ENCODE measurements at places on chromosomes 16 and 17.

GRCh38 chr17:18213666-18214270, 11.7 kb upstream of the LLGL1 start:
- DNase-seq, result no peak

GRCh38 chr16:1036166-1036565, 36.4 kb upstream of the SSTR5 start:
- DNase-seq, result no peak

DNA sequence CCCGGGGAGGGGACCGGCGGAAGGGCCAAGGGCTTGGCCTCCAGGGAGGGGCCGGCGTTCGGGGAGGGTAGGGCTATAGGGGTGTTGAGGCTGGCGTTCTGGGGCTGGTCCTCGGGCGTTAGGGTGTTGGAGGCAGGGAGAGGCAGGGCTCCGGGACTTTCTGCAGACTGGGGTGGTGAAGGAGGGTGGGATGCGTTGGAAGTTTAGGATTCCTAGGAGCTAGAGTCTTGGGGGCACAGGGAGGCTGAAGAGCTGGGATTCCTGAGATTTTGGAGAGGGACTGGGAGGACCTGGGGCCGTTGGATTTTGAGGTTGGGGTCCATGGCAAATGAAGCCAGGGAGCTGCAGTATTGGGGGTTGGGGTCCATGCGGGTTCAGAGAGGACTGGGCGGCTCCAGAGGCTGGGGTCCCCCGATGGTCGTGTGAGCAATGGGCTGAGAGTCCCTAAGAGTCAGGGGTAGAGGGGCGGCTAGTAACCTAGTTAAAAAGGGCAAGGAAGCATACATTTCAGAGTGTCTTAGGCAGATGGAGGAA, 740 bp downstream of the NFATC2IP start:
- DNase-seq, result no peak

- no peak for DNase-seq
These were observed 13.5 kb downstream of the SDR42E1 start for GRCh38 chr16:81997738-81998137.

- DNase-seq, result no peak
These were observed 13.7 kb downstream of the ZBTB4 start for GRCh38 chr17:7465597-7466275.

DNA sequence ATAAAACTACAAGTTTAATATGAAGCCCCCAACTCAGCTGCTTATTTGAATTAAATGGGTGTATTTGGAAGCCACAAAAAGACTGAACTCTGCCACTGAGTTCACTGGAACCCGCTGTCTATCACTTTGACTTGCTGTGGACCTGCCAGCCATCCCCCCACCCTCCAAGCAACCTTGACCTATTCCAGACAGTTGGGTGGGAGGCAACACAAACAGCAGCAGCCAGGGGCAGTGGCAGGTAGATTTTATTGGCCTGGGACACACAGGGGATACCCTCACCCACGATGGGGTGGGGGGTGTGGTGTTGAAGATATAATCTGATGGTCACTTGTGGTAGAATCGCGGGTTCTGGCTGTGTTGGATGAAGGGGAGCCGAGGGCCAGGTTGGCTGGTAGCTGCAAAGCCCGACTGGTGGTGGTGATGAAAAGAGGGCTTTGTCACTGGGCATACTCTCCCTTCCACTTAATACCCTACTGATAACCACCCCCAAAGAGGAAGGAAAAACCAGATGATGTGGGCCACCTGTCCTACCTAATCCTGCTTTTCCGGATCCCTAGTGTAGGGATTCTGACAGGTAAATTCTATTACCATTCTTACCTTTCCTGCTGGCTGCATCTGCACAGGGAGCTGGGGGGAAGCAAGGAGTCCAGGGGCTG, 2.6 kb downstream of the GPS2 start:
- no peak for DNase-seq

- DNase-seq, result no peak
These were observed 1.8 kb upstream of the PCGF2 start for GRCh38 chr17:38750044-38750311.

- DNase-seq, result no peak
These were observed 108.7 kb downstream of the VAT1L start for GRCh38 chr16:77897129-77897437.

DNA sequence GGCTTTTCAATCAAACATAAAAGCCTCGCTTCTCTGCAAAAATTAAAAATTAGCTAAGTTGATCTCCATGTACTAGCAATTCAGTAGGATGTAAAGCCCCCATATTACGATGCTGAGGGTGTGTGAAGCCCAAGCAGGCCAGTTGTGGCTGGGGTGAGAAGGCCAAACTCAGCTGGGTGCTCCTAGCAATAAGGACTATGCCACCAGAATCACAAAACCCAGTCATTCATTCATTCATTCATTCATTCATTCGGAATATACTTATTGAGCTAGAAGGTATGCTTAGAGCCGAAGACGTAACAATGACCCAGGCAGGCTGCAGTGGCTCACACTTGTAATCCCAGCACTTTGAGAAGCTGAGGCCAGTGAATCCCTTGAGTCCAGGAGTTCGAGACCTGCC, 3.9 kb upstream of the CRYBA1 start:
- DNase-seq, result no peak

DNA sequence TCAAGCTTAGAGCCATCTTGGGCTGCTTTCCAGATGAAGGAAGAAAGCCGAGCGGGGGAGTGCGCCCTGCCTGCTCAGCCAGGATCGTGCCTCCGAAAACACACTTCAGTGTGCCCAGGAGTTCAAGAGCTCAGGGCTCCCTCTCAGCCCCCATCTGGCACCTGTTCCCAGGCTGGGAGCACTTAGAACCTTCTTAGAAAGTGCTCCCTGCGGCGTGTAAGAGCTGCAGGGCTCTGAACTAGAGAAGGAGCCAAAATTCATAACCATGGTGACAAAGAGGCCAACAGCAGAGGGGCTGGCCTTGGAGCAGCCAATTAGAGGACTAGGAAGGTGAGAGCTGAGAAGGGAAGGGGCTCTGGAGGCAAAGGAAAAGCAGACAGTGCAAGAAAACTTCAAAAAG, 59.0 kb upstream of the TNRC6C start:
- DNase-seq, result no peak

DNA sequence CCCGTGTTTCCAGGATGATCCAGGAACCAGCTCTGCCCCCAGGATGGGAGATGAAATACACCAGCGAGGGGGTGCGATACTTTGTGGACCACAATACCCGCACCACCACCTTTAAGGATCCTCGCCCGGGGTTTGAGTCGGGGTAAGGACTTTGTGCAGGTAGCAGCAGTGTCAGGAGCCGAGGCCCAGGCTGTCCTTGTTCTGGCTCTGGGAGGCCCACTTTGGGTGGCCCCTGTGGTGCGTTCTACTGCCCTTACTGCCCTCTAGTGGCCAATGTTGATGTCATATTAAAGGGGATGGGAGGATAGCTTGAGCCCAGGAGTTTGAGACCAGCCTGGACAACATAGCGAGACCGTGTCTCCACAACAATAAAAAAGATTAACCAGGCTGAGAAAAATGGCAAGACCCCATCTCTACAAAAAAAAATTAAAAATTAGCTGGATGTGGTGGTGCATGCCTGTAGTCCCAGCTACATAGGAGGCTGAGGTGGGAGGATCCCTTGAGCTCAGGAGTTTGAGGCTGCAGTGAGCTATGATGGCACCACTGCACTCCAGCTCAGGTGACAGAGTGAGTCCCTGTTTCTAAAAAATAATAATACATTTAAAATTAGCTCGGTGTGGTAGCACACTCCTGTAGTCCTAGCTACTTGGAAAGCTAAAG, 20.9 kb upstream of the CLEC18A start:
- DNase-seq, result peak; percentile 18

DNA sequence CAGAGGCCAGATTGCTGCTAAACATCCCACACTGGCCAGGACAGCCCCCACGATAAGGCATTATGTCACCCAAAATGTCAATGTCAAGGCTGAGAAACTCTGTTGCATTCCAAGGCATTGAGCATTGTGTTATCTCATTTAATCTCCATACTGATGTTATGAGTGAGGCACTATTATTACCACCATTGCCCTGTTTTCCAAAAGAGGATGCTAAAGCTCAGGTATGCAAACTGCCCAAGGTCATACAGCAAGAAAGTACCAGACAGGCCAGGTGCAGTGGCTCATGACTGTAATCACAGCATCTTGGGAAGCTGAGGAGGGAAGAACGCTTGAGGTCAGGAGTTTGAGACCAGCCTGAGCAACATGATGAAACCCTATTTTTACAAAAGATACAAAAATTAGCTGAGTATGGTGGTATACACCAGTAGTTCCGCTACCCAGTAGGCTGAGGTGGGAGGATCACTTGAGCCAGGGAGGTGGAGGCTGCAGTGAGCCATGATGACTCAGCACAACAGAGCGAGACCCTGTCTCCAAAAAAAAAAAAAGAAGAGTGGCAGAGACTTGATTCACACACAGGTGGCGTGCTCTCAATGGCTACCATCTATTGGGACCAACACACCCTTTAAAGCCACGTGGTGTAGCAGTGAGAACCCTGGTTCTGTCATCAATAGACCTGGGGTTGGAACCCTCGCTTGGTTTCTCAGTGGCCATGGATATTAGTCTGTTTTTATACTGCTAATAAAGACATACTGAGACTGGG, 58.8 kb upstream of the GRIN2A start:
- DNase-seq, result no peak

- DNase-seq, result no peak
These were observed 22.8 kb upstream of the NFAT5 start for GRCh38 chr16:69542974-69543373.

DNA sequence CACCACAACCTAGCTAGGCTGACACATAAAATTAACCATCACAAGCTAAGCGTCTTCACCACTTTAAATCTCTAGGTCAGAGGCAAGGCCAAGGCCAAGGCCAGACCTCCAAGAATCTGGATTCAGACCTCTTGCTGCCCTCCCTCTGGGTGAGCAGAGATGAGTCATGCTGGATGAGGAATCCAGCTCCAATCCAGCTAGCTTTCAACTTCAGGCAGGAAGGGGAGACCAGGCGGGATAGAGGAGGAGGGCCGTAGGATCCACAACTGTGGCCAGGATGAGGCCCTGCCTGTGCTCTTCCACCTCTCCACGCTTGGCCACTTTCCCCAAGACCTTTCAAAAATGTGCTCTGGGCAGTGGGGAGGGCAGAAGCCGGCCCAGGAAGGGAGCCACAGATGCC, 14.7 kb downstream of the LRRC75A start:
- DNase-seq, result no peak

GRCh38 chr17:9185688-9186284, 164.5 kb downstream of the NTN1 start:
- no peak for DNase-seq

GRCh38 chr17:50781167-50781566, 13.8 kb upstream of the ANKRD40CL start:
- DNase-seq, result no peak

DNA sequence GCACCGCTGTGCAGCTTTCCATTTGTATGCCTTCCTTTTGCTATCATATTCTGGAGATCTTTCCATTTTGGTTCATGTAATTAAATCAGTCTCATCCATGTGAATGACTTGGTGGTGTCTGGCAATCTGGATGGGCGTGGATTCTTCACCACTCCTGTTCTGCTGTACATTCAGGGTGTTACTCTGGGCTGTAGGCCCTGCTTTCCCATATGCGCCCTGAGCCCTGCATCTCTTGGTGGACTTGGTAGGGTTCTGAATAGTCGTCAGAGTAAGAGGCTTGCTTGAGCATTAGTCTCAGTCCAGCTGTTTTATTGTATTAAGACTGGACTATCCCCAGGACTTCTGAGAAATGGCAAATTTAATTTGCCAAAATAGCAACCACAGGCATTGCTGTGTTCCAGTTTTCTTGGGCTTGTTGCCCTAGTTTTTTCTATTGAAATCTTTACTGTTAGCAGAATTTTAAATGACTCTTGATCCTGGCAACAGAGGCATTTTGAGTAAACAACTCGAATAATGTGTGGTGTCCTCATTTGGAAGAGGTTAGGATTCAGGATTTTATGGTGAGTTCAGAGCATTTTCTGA, 14.9 kb downstream of the BANP start:
- no peak for DNase-seq

DNA sequence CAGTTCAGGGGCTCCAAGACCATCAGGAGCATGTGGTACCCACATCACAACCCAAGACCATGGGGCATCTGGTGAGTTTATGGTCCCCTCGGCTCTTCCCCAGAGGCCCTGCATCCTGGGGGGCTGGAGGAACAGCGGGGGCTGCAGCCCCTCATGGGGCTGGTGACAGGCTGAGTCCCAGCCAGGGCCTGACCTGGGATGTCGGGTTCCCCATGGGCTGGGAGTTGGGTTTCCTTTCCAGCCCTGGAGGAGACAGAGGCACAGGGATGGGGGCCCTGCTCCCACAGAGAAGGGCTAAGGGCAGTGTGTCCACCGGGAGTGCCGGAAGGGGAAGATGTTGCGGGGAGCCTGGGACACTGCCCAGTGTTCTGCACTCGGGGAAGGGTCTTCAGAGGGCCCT, 82.4 kb downstream of the GOSR1 start:
- DNase-seq, result no peak

DNA sequence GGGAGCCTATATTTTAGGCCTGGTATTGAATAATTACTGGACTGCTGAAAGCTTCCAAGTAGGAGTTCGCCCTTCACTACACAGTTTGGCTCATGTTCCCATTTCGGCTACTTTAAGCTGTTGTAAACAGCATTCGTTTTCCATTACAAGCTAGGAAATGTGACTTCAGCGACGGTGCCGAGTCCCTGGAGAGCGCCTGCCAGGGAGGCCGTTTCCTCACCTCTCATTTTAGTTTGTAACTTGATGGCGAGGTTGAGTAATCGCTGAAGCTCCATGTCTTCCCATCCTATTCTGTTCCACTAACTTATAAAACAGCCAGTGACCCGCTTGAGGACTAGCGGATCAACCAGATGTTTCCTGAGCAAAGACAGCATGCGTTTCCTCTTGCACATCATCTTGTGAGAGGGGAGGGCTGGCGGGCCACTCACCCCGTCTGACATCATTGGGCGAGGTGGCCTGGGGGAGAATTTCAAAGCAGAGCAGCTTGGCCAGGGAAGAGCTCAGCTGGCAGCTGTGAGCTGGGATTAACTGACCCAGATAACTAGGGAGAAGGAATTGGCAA, 32.9 kb downstream of the PCTP start:
- no peak for DNase-seq

- no peak for DNase-seq
These were observed 239.4 kb downstream of the MRTFB start for GRCh38 chr16:14310519-14310991.

DNA sequence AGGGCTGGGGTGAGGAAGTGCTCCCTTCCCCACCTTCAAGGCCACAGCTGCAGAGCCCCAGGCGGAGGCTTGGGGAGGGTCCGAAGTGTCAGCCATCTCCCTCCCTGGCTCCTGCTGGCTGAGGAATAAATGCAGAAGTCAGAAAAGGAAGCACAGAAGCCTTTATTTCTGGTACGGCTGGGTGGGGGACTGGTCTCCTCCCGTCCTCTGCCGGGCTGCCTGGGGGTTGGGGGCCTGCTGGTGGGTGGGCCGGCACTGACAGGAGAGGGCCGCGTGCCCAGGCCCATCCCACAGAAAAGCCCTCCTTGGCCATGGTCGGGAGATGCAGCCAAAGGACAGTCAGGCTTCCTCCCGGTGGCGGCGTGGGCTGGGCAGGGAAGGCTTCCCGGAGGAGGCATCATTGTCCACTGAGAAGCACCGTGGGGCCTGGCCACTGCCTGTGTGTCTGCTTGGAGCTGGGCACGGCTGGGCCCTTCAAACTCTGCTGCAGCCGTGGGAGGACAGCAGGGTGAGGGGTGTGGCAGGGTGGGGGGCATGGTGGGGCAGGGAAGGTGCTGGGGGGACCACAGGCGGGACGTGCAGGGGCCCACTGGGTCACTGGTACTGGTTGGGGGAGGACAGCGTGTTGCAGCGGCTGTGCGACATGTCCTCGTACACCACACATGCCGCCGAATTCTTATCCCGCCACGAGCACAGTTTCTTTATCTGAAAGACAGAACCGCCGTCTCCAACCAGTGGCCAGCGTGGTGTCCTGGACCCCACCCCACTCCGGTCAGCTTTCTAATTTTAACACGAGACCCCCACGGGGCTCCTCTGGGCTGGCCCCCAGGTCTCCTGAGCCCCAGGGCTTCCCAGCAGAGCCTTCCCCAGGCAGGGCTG, 2.4 kb downstream of the CD7 start:
- DNase-seq, result no peak

Measured in CD4-positive, alpha-beta T cell treated with Interferon gamma for 1 hour (primary cell).